Muscle of arm (tissue), 14 donors: ENCODE measurements at places on chromosomes 11 and 22. TPM values are rescaled to one million over a fixed set of nuclear protein-coding genes. Genes with fewer than 3 reads are reported as not detected.

DNA sequence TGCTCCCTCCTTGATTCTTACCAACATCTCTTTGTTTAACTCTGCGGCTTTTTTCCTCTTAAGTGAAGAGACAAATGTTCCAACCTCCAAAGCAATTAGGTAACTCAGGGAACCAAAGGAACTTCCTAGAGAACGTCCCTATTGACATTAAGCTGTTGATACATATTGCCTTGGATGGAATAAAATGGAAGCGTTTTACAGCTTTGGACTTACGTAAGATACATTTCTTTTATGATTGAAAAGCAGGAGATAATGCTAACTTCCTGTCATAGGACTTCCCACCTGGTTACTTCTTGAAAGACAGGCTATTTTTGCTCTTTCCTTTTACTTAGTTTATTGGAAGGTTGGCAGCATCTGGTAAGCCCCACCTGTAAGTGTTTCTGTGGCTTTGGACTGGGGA, 245.7 kb upstream of the CTSC start:
- no peak for DNase-seq

DNA sequence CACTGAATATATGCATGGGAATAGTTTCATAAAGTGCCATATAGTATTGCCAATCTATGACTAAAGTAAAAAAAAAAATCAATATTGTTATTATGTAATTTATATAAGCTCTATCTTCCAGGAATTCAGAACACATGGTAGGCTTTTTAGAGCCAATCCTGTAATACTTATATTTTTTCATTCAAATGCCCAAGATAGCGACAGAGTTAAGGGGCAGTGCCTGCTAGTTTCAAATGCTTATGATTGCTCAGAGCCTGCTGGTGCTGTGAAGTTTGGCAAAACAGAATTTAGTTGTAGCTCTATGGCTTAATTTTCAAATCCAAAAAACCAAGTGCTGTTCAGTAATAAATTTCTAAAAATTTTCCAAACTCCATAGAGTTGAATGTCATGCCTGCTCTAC, 39.0 kb upstream of the BLID start:
- DNase-seq = no peak

- no peak for DNase-seq
Measured at GRCh38 chr11:41983475-41983874, 524.0 kb upstream of the LRRC4C start.

DNA sequence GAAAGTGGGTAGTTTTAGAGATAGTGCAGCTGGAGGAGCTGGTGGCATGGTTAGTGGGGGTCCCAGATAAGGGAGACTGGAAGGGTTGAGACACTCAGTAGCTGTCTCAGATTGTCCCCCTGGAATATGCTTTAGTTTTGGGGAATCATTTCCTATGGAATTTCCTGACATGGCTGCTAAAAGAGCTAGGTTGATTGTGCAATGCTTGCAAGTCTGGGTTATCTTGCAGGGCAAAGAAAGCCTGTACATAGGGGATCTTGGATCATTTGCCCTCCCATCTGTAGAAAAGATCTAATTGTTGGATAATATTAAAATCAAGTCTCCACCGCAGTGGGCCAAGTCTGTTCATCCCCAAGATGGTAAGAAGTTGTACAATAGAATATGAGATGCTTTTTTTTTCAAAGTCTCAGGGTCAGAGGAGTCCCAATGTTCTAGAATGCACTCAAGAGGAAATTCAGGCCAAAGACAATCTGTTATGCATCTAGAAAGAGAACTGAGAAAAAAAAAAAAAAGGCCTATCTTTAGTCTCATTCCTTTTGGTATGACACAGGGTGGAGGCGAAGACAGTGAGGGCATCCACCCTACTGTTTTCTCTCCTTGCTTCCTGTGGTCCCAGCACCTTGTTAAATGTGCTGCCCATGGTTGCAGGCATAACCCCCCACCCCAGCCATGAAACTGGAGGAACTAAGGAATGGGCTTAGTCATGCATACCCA, 20.2 kb downstream of the MS4A6E start:
- DNase-seq = no peak

- no peak for DNase-seq
Measured at GRCh38 chr11:8787372-8787771, 104.8 kb downstream of the RPL27A start.

DNA sequence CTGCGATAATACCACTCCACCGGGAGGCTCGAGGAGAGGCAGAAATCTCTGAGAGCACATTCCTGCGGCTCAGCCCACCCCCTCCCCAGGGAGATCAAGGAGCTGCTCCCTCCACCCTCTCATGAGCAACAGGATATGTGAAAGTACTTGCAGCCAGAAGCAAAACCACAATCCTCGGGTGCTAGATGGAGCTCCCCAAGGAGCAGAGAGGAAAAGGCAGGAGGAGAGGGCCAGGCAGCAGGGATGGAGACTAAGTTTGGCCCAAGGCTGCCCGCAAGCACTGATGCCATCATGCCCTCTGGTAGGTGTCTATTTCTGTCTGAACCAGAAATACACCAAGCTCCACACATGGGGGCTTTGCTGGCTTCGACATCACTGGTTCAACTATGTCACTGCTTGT, 22.3 kb downstream of the VPS37C start:
- DNase-seq = no peak

- no peak for DNase-seq
Measured at GRCh38 chr11:37712251-37712650, 1114.2 kb upstream of the RAG2 start.

DNA sequence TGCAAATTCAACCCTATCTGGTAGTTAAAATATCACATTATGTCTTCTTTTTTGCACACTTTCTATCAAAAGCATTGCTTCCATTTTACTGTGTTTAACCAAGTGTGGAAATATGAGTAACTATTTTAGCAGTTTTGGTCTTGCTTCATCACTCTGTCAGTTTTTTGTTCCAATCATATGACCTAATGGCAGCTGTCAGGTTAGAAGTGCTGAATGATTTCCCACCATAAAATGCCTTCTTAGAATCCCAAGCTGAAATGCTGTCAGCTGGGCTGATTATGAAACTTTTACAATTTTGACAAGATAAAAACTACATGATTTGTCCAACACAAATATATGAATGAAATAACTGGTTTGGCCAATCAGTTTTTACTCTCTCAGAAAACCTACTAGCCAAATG, 1654.6 kb upstream of the RAG2 start:
- no peak for DNase-seq

The KRTAP5-1 gene
- not detected for polyA plus RNA-seq

The CASP12 gene
- 0.72 TPM for polyA plus RNA-seq

The BAIAP2L2 gene
- not detected for polyA plus RNA-seq

The CYTH4 gene
- 4.2 TPM for polyA plus RNA-seq

The FAM83F gene
- polyA plus RNA-seq = 0.05 TPM

The ABCG4 gene
- polyA plus RNA-seq = 0.36 TPM

The SMCO4 gene
- polyA plus RNA-seq = 10.1 TPM
